ENCODE measurements at places on chromosomes 3 and 15. TPM values are rescaled to one million over a fixed set of nuclear protein-coding genes. Genes with fewer than 3 reads are reported as not detected.

Gene GOLGA6A
- total RNA-seq: 6.0 TPM

Gene TMCO5A
- not detected for total RNA-seq

Gene HEG1
- total RNA-seq: 7.9 TPM

DNA sequence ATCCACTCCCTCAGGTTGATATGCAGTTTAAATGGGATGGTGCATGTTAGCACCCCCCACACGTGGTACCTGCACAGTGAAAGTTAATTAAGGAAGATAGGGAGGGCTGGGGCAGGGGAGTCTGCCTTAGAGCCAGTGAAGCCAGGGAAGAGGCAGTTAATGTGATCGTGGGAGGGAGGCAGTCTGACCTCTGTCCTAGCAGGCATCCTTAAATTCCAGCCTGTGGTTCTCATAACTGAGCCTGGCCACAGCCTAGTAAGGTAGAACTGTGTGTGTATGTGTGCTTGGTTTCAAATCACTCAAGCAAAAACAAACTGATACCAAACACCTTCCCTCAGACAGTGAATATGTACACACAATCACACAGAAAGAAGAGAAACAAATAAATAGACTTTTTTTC lies 319.1 kb upstream of the TLE3 start:
- no peak for DNase-seq

GRCh38 chr3:195348426-195349115 lies 77.6 kb upstream of the XXYLT1 start:
- no peak for DNase-seq

DNA sequence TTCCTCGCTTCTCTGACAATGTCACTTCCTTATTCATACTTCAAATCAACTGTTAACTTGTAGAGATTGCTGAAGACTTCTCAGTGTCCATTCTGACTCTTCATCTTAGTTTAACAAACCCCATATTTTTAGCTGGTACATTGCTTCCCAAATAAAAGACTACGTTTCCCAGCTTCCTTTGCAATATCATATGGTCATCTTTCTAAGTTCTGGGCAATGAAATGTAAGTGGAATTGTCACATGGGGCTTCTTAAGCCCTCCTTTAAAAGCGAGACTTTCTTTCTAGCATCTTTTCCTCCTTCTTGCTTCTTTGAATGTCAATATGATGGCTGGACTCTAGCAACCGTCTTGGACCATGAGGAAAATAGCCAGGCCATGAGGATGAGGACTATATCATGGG lies 239.0 kb downstream of the ZNF621 start:
- DNase-seq: no peak

DNA sequence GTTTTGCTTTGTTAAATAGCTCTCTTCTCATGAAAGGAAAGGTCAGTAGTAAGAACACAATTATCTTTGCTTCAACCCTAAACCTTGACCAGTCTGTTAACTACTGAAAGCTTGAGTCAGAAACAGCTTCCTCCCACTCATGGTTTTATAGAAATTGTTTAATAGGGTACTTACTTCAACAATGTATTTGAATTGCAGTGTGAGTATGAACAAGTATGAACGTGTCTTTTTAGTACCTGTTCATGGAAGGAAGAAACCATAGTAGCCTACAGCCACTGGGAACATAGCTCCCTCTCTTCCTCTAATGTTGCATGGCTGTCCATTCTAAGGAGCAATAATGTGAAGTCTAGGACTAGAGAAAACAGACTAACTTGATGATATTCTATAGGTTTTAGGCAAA lies 311.0 kb downstream of the MCTP2 start:
- no peak for DNase-seq

GRCh38 chr3:65627062-65627461 lies 411.7 kb downstream of the MAGI1 start:
- no peak for DNase-seq

DNA sequence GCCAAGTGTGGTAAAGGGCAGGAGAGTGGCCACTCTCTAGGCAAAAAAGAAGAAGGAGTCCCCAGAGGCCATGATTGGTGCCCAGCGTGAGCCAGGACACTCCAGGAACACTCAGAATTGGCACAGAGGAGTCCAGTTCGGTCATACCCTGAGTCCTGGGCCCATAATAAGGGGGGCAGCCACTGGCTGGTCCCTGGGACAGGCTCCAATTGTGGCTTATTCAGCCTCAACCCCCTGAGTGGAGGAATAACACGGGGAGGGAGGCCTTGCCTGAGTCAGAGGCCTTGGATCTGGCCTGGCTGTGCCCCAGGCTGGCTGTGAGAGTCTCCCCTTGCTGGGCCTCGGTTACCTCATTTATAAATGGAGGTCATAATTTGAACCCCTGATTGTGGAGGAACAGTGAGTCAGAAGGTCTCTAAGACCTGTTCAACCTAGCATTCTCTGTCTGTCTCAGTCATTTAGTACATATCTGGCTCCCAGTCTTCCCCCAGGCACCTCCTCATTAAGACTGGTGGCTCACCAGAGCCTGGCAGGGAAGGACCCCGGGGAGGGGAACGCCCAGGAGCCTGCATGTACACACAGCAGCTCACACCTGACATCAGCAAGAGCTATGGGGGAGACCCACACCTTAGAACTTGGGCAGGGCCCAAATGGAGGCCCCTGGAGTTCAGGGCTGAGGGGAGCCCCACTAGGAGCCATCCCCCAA lies 95.9 kb upstream of the ATP2B2 start:
- no peak for DNase-seq

DNA sequence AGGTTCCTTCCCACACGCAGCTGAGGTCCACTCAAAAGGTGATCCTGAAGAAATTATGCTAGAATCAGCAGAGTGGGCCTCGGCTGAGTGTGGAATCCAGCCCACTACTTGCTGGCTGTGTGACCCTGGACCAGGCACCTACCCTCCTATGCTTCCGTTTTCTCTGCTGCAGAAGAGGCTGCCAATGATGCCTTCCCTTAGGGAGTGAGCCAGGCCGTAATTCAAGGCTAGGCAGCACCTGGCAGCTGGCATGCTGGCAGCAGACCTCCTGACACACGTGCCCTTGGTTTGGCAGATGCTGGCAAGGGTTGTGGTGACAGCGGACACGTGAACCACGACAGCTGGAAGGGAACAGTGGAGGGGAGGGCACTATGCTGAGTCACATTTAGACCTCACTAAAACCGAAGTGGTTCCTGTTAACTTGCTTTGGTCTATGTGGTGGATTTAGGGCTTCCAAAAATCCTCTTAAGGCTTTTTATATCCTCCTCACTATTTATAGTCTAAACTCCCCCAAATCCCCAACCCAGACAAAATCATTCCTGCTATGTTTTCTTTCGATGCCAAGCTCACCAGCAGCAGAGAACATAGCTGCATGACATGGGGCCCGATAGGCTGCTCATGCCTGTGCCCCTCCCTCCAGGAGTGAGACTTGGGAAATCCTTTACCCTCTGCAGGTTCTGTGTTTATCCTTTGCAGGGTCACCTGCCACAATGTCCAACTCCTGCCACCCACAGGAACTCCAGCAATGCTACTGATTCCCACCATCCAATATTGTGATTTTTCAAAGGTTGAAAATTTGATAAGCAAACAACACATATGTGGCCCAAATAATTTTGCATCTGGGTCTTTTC lies 10.6 kb upstream of the PCSK6 start:
- no peak for DNase-seq

GRCh38 chr3:81237181-81237580 lies 524.3 kb downstream of the GBE1 start:
- no peak for DNase-seq

All from WTC11 (cell line).